Prostate gland (tissue), 2 donors: ENCODE measurements at places on chromosomes 5 and 9.

DNA sequence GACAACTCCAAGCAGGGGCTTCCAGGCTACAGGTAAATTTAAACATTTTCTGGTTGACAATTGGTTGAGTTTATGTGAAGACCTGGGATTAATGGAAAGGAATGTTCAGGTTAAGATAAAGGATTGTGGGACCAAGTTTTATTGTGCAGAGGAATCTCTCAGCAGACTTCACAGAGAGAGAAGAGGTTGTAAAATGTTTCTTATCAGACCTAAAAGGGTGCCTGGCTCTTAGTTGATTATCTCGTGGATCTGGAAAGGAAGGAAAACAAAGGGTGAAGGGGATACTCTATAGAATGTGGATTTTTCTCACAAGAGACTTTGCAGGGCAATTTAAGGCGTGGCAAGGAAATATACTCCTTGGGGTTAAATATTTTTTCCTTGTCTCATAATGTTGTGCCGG lies 96.5 kb upstream of the RASGRF2 start:
- DNase-seq = no peak

GRCh38 chr5:44942524-44943001 lies 133.8 kb downstream of the MRPS30 start:
- no peak for DNase-seq

GRCh38 chr5:117463881-117464570 lies 889.4 kb upstream of the SEMA6A start:
- no peak for DNase-seq

DNA sequence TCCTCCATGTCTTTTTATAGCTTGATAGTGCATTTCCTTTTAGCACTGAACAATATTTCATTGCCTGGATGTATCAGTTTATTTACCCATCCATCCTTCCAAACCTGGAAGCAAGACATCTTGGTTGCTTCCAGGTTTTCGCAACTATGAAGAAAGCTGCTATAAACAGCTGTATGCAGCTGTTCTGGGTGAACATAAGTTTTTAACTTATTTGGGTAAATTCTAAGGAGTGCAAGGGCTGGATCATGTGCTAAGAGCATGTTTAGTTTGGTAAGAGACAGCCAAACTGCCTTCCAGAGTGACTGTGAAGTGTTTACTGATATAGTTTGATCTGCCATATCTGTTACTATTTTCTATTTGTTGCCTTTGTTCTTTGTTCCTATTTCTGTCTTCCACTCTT lies 58.5 kb downstream of the CSF2 start:
- no peak for DNase-seq

DNA sequence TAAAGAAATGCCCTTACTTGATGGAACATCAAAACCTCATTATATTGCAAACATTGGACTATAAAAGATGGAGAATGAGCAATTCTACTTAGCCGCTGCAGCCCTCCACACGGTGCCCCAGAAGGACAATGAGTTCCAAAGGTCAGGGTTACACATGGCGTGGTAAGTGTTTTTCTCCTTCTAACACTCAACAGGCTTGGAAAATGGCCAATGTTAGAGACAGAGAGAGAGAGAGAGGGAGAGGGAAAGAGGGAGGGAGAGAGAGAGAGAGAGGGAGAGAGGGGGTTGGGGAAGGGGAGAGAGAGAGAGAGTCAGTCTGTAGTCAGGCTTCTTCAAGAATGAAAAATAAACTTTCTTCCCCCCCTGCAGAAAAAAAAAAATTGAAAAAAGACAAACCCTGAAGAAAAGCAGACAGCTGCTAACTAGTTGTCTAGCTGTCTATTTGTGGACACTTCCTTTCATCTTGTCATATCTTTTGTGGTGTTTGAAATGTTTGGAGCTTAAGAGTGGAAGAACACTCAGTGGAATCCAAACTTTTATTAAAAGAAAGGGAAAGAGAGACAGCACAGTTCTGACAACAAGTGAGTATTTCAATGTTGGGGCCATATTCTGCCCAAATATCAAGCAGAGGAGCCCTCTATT lies 324.8 kb downstream of the TMEM38B start:
- DNase-seq = no peak

DNA sequence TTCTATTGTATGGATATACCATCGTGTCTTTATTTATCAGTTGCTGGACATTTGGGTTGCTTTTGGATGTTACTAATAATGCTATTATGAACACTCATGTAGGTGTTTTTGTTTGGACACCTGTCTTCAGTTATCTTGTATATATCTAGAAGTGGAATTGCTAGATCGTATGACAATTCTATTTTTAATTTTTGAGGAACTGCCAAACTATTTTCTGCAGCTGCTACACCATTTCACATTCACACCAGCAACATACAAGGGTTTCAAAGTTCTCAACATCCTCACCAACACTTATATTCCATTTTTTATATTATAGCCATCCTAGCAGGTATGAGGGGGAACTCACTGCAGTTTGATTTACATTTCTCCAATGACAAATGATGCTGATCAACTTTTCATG lies 324.6 kb downstream of the CAAP1 start:
- no peak for DNase-seq

- DNase-seq = no peak
Observed at GRCh38 chr5:158570502-158570901, 529.2 kb downstream of the EBF1 start.

- DNase-seq = no peak
Observed at GRCh38 chr5:141326088-141326854, 4.0 kb upstream of the PCDHGA1 start.

DNA sequence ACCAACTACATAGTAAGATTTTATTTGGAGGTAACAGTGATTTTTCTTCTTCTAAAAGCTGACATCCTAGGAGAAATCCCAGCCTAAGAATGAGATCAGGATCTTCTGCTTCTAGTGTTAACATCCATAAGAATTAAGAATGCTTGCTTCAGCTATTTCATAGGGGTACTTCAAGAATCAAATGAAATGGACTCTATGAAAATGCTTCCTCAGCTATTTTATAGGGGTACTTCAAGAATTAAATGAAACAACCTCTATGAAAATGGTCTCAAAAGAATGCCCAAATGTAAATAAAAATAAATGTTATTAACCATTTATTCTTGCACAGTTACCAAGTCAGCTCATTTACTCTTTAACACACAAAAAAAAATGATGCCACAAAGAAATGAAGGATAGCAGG lies 31.5 kb downstream of the ZNF608 start:
- no peak for DNase-seq

DNA sequence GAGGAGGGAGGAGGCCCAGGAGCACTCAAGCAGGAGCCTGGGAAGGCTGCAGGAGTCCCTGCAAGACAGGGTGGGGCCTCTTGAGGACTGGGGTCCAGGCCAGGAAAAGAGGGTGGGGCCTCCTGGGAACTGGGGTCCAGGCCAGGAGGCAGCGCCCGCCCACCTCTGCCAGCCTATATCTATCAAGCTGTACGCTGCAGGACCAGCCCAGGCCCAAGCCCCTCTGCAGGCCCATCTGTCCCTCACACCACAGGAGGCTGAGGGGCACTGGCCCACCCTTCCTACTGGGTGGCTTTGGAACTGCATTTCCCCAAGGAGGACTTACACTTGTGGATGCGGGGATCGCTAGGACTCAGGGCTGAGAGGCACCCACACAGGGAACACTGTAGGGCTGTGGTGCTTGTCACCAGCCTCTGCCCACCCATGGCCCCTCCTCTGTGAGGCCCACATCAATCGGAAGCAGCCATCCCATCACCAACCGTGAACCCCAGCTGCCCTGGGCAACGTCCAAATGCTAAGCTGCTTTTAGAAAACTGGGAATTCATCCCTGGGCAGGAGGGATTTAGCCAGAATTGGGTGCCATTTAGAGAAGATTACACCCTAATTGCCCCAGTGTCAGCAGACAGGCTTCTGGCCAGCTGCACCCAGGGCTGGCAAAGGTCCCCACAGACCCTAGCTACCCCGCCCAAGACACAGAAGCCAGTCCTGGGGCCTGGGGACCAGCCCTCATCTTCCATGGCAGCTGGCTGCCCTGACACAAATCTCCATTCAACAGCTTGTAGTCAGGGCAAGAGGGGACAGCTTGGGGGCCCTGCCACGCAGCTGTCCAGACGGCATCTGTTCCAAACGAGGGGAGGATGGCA lies 15.3 kb downstream of the BICD2 start:
- no peak for DNase-seq

DNA sequence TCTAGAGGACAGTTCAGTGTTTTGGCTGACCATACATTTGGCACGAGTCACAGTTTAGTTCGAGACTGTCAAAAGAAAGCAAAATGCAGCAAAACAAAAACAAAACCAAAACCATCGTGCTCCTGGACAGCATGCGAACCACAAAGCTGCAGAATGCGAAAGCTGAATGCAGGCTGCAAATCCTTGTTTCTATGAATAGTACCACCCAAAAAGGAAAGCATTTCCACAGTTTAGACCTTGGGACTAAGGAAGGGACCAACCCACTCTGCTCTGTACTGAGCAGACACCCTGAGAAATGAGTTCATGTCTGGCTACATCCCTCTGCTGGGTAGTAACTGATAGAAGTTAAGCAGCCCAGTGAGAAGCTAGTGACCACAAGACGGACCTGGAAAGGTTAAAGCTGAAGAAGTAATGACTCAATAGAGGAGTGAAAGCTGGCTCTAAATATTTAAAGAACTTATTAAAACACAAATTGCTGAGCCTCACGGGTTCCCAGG lies 3.9 kb downstream of the GCNT4 start:
- DNase-seq = no peak

- no peak for DNase-seq
Observed at GRCh38 chr9:37927601-37928551, 23.9 kb upstream of the SLC25A51 start.

GRCh38 chr9:90459321-90459720 lies 183.3 kb downstream of the DIRAS2 start:
- no peak for DNase-seq

DNA sequence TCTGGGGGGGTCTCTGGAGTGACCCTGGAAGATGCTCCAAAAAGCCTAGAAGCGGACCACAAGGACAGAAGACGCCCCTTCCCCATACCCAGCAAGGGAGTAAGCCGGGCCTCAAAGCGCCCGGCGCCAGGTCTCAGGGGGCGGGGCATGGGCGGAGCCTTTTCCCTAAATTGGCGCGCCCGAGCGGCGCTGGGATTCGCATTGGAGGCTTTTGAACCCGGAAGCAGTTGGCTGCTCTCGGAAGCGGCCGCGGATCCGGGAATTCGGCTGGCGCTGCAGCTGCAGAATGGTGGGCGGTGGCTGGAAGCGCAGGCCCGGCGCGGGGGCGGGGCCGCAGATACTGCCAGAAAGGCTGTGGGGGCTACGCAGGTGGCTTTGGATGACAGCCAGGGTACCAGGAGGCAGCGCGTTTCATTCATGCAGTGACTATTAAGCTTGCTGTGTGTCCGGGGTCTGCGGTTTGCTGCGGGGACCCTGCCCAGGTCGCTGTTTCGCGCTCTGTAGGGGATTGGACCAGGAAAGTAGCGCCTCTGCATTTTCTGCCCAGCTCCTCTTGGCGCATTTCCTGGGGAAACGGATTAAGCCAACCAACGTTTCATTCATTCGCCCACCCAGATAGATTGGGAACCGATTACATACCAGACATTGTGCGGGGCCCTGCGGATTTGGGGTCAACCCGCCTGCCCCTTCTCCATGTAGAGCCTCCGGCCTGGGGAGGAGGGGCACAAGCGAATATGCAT lies 83.0 kb upstream of the FREM1 start:
- peak; percentile 33 for DNase-seq
